ENCODE measurements at places on chromosomes 13 and 19.

GRCh38 chr19:5931251-5931650 lies 17.2 kb downstream of the CAPS start:
- H3K4me1 ChIP-seq: no peaks in the 10 kb centered on the region
- no peaks in the 10 kb centered on the region for H3K27me3 ChIP-seq
- no peak for DNase-seq
- no peak overlapping the region for H3K4me3 ChIP-seq

DNA sequence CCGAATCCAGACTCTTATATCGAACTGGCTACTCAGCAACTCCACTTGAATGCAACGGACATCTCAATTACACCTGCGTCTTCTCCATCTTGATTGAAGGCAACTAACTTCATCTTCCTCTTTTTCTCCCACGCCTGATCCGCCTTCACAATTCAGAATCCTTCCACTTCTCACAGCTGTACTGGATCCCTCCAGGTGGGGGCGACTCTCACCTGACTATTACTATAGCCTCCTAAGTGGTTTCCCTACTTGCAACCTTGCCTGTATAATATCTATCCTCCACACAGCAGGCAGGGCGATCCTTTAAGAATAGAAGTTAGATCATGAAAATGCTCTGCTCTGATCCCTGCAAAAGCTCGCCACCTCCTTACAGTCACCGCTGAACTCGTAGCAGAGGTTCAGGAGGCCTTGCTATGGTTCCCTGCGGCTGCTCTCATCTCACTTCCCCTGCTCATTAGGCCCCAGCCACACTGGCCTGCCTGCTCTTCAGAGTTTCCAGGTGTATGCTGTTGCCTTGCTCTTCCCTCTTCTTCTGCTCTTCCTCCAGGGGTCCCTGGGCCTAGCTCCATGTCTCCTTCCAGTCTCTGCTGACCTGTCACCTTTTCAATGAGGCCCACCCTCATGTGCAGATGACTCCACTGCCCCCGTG lies 31.9 kb downstream of the RFXAP start:
- no peaks in the 10 kb centered on the region for H3K27me3 ChIP-seq
- DNase-seq: no peak
- H3K4me3 ChIP-seq: no peak overlapping the region
- no peak overlapping the region for H3K27ac ChIP-seq
- no peaks in the 10 kb centered on the region for H3K36me3 ChIP-seq
- H3K4me1 ChIP-seq: no peaks in the 10 kb centered on the region

DNA sequence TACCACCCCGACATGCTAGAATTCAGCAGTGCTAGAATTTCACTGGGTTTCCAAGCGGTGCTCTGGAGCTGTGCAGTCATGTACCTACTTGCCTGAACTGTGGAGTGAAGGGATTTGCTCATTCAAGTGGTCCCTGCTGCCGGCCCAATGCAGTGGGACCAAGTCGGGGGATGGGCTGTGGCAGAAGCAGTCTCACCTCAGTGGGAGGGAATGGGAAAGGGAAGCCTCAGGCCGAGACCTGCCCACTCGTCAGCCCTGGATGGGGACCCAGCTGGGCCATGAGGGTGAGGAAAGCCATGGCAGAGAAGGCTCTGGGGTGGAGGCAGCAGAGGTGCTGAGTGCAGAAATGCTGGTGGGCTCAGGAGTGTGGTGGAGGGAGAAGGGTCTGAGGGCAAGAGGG lies 14.9 kb downstream of the KLHL26 start:
- no peak overlapping the region for H3K4me3 ChIP-seq
- DNase-seq: no peak
- H3K27ac ChIP-seq: no peak overlapping the region
- no peaks in the 10 kb centered on the region for H3K36me3 ChIP-seq
- no peaks in the 10 kb centered on the region for H3K27me3 ChIP-seq

DNA sequence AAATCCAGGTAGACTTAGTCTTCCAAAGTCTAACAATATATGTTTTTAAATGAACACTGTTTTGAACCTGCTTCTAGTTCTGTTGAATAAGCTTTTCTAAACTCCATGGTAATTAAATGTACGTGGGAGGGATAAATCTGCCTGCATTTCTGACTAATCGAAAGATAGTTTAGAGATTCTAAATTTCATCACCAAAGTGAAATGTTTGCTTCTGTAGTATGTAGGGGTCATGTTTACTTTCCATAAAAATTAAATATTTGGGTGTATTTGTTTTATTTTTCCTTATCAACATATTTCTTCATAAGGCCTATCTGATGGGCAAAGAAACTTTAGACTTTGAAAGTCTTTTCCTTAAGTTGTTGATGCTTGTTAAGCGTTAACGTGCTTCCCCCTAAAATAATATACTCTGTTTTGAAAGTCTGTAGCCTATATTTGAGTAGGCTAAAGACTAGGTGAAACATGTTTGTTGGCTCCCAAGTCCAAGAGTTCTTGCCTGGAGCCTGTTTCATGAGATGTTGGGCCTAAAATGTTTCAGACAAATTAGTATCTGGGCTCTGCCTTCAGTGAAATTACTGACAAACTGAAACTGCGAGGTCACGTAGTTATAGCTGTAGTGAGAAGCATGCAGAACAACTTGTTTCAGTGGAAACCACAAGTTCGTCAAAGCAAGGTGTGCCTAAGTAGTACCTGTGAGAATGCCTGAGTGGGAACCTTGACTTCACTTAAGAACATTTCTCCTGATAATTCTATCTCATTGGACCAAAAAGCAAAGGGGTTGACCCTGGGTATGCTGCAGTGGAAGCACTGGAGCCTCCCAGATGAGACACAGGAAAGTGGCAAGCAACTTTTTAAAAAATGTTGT lies 126.2 kb downstream of the LMO7 start:
- H3K36me3 ChIP-seq: no peaks in the 10 kb centered on the region
- no peak for DNase-seq
- H3K27me3 ChIP-seq: no peaks in the 10 kb centered on the region
- H3K4me3 ChIP-seq: no peak overlapping the region
- peak overlapping the region; percentile 48 for H3K27ac ChIP-seq
- peaks cover 2% of the 10 kb centered on the region for H3K4me1 ChIP-seq

GRCh38 chr19:328025-328505 lies 16.5 kb downstream of the MIER2 start:
- H3K27me3 ChIP-seq: no peaks in the 10 kb centered on the region
- no peak overlapping the region for H3K27ac ChIP-seq
- no peaks in the 10 kb centered on the region for H3K4me1 ChIP-seq
- no peaks in the 10 kb centered on the region for H3K36me3 ChIP-seq

DNA sequence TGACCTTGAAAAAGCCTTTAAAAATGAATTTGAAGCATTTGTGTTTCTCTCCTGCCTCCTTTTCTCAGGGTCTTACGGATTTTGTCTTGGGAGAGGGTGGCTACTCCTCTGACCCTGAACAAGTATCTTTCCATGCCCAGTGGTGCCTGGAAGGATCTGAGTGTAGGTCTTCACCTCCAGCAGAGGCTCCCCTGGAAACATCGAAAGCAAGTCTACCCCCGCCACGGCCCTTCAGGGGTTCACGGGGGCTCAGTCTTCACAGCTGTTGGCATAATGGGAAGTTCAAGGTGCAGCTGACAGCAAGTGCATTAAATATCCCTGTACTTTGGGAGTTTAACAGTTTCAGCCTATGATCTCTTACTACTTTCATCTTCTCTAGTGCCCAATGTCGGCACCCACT lies 42.7 kb upstream of the SLC15A1 start:
- no peak overlapping the region for H3K27ac ChIP-seq
- H3K4me1 ChIP-seq: no peaks in the 10 kb centered on the region
- H3K27me3 ChIP-seq: no peaks in the 10 kb centered on the region
- H3K36me3 ChIP-seq: no peaks in the 10 kb centered on the region

DNA sequence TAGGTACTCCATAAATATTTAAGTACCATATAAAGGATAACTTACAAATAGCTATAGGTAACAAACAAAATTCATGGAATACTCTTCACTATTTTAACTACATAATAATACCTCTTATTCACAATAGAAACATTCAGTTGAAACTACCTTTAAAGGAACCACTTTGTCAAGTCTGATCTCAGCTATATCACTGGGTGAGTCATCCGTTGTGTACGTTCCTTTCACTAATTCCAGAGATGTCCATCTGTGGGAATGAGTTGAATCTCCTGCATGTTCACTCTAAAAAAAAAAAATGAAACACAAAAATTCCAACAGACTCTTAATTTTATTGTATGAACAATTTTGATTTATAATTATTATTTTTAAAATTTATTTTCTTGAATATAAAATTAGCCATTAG lies 149.4 kb upstream of the FBXL3 start:
- H3K36me3 ChIP-seq: peaks cover 2% of the 10 kb centered on the region
- no peaks in the 10 kb centered on the region for H3K4me1 ChIP-seq
- H3K27me3 ChIP-seq: no peaks in the 10 kb centered on the region

DNA sequence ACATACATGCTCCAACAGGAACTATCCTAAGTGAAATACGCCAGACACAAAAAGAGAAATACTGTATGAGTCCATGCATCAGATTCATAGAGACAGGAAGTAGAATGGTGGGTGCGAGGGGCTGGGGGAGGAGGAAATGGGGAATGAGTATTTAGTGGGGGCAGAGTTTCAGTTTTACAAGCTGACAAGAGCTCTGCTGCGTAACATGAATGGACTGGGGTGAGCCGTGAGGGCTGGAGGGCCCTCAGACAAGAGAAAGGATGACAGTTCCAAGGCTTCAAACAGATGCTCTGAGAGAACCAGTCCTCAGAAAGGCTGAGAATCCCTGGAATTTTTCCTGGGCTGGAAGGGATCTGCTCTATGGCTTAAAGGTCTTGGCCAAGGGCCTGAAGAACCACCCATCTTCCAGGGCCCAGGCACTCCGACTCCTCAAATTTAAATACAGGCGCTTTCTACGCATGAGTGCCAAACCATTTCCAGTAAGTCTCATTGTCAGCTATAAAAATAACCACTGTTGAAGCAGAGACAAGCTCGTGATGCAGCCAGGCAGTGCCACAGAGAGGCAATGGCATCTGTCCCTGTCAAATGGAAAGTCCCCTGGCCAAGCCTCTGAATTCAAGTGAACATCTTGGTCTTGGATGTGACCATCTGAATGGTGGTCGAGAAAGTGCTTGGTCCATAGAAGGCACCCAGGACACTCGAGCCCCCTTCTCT lies 17.5 kb downstream of the KLF2 start:
- no peaks in the 10 kb centered on the region for H3K27me3 ChIP-seq
- H3K27ac ChIP-seq: peak overlapping the region; percentile 23
- H3K4me3 ChIP-seq: no peak overlapping the region
- DNase-seq: no peak
- H3K36me3 ChIP-seq: no peaks in the 10 kb centered on the region
- H3K4me1 ChIP-seq: peaks cover 16% of the 10 kb centered on the region

DNA sequence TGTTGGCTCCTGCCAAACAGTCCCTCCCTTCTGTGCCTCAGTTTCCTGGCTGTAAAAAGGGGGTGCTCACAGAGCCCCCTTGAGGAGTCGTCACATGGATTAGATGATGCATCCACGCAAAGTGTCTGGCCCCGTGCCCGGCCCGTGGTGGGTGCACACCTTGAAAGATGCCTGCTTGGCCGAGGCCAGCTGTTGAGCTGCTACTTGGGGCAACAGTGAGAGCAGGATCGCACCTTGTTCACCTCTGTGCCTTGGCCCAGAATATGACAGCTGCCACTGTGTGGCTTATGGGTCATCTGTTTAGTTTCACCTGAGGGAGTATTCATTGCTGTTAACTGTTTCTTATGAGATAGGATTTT lies 17.7 kb downstream of the CRTC1 start:
- H3K4me3 ChIP-seq: peak overlapping the region; percentile 42
- no peaks in the 10 kb centered on the region for H3K27me3 ChIP-seq
- peaks cover 21% of the 10 kb centered on the region for H3K4me1 ChIP-seq
- H3K27ac ChIP-seq: no peak overlapping the region
- DNase-seq: no peak
- H3K36me3 ChIP-seq: no peaks in the 10 kb centered on the region

DNA sequence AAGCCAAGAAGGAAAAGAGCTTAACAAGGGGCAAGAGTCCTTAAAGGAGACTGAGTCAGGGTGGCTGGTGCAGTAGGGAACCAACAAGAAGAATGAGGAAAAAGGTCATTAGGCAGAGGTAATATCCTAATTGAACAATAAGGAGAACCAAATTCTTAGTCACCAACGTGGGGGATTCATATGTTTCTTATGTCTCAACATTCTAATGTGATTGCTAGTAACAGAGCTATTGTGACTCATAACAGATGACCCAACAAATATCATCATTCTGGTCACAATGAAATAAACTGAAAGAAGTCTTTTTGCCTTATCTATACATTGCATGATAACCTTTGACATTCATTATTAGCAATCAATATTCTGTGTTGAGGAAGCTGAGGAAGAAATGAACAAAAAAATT lies 101.6 kb downstream of the RAP2A start:
- H3K27me3 ChIP-seq: no peaks in the 10 kb centered on the region
- H3K36me3 ChIP-seq: no peaks in the 10 kb centered on the region
- no peak for DNase-seq
- no peaks in the 10 kb centered on the region for H3K4me1 ChIP-seq

- H3K27ac ChIP-seq: no peak overlapping the region
- no peaks in the 10 kb centered on the region for H3K27me3 ChIP-seq
- no peaks in the 10 kb centered on the region for H3K36me3 ChIP-seq
- no peak overlapping the region for H3K4me3 ChIP-seq
- no peaks in the 10 kb centered on the region for H3K4me1 ChIP-seq
Observed at GRCh38 chr13:33411312-33411711, 125.8 kb upstream of the STARD13 start.

- no peak for DNase-seq
- no peak overlapping the region for H3K4me3 ChIP-seq
- H3K27ac ChIP-seq: no peak overlapping the region
- H3K36me3 ChIP-seq: no peaks in the 10 kb centered on the region
Observed at GRCh38 chr13:73025217-73026012, 33.4 kb upstream of the KLF5 start.

DNA sequence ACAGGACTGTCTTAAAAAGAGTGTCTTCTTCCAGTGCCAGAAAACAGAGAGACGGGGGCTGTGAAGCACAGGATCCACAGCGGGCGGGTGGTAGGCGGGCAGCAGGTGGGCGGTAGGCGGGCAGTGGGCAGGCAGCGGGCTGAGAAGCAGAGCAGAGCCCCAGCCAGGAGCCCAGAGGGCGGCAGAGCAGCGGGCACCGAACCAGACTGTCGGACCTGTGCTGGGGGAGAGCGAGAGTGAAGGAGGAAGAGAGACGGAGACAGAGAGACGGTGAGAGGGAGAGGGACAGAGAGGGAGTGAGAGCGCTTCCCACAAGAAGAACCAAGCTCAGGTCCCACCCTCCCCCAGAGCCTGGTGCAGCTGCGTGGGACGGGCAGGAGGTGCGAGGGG lies 30.3 kb downstream of the RASA3 start:
- H3K4me3 ChIP-seq: no peak overlapping the region
- peak overlapping the region; percentile 90 for H3K27ac ChIP-seq
- H3K27me3 ChIP-seq: no peaks in the 10 kb centered on the region
- no peak for DNase-seq
- H3K36me3 ChIP-seq: no peaks in the 10 kb centered on the region

DNA sequence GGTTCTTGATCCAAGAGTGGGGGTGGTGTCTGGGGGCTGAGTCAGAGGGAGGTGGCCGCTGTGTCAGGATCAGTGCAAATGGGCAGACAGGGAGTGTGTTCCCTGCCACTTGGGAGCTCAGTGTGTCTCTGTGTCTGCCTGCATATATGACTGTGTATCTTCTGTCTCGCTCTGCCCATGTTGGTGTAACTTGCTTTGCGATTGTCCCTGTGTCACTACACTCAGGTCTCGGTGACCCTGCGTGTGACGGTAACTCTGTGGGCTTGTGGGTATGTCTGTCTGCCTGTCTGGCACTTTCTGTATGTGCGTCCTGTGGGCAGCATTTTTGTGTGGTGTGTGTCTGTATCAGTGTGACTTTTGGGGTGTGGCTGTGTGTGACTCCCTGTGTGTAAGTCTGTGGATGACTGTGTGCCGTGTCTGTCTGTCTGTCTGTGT lies 8.2 kb upstream of the ERFL start:
- no peaks in the 10 kb centered on the region for H3K4me1 ChIP-seq
- no peak for DNase-seq
- no peak overlapping the region for H3K27ac ChIP-seq
- H3K27me3 ChIP-seq: no peaks in the 10 kb centered on the region
- H3K36me3 ChIP-seq: no peaks in the 10 kb centered on the region

All from Panc1 (cell line).